ENCODE measurements at places on chromosomes 7 and 10.
A peak's percentile ranks its signal among the peaks of the same experiment; 100 is the strongest.

- DNase-seq, result no peak
Observed at GRCh38 chr7:25831062-25831691, 320.8 kb upstream of the NFE2L3 start.

DNA sequence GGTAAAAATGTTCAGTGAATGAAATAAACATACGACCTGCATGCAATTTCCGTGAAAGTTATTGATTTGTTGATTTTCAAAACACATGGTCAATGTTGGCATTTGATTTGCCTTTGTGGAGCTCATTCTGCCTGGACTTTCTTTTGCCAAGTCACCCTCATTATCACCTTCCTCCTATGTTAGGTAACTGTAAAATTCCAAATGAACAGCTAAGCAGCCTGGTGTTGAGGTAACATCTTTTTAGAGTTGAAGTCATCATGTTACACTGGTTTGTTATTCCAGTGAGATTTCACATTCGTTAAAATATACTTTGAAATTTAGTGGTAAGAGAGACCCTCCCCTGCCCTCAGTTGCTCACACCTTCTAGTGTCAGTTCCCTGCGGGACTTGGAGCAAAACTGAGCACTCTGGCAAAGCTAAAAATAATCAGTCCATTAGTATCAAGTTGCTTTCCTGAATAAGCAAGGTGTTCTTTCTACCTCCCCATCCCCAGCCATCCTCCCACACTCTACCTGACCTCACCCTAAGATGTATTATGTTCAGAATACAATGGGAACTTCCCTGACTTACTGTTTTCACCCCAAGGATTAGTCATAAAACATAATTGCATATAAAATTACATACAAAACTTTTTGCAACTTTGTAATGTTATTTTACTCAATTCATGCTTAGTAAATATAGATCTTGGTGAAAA lies 283.3 kb upstream of the SEMA3A start:
- DNase-seq, result no peak

GRCh38 chr7:117045927-117046710 lies 92.8 kb downstream of the ST7 start:
- DNase-seq, result no peak

- DNase-seq, result peak; percentile 21
Observed at GRCh38 chr10:24463611-24464426, 254.9 kb downstream of the KIAA1217 start.

DNA sequence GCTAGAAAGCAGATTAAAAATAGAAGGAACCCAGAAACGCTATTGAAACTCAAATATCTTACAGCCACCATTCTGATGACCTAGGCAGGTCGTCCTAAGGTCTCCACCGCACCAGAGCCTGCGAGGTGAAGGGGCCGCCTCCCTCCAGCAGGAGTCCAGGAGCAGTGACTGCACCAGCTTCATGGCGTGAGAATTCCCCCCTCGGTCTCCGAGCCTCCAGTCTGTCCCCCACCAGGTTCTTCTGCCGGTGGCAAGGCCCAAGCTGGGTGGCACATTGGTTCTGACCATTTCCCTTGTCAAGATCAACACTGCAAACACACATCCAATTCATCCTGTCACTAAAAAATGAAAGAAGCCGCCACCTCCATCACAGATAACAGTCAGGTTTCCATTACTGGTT lies 98.7 kb downstream of the DIP2C start:
- no peak for DNase-seq

GRCh38 chr7:11609096-11609670 lies 222.8 kb downstream of the THSD7A start:
- DNase-seq, result no peak

DNA sequence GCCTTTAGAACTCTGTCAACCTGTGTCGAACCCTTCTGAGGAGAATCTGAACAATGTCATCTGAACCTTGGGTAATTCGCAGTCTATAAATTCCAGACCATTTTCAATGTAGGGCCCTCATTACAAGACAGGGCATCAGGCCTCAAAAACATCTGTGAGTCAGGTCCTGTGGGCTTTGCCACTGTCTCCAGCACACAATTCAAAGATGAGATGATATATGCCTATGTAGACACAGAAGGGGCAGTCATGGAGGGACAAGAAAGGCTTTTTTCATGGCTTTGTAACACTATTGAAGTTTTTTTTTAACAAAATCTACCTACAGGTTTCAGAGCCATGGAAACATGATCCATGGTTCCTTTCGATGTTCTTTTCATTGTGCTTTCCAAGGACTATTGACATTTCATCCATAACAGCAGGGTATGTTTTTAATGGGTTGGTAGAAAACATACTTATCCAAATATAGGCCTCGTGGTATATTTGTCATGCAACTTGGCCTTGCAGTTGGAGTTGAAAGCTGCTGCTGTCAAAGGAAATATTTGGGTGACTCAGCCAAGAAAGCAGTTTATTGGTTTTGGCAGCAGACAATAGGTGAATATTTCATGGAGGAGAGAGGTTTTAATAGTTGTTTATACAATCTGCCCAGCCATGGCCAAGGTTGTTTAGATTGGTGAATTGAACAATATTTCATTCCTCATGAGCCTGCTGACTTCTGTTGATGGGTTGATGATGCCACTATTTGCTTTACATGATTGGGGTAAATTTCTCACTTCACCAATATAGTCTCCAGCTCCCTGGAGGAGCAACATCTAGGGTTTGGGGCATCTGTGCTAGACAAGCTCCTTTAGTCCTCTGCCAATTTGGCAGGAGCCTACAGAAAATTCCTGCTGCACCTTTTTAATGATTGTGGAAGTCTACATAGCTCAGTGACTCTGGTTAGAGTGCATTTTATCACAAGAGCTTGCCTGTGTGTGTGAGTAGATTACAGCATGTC lies 158.4 kb upstream of the TMEM72 start:
- DNase-seq, result no peak

DNA sequence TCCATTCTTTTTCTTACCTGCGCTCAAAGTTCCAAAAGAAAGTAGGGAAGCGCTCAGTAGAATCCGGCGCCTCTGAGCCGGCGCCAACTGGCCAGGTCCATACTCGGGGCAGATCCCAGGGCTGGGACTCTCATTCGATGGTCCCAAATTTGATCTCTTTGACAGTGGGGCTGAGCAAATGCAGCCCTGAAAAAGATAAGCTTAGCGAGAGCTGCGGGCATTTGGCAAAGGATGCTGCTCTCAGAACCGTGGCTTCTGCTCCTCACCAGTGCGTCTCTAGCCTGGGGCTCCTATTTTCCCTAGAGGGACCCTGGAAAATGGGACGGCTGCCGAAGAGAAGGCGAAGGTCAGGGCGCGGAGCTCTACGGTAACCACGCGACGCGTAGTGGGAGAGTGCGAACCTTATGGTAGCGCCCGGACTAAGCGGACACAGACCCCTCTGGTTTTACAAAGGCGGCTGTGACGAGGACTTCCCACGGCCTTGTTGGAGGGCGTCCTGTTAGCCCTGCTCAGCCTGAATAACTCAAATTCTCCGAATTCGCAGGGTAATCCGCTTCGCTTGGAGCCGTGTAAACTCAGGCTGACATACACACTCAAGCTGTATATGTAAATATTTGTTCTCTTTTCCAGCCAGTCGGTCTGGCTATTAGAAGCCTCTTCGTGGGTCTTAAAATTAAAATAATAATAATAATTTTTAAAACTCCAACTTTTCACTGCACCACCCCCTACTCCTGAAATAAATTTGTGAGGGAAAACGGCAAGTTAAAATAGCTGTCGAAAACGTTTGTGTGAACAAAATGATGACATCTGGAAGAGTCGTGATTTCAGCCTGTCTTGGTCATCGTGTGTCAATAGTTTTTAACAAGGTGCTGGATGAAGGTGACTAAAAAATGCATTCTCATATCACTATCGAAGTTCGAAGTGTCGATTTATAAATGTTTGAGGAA lies 869 bp upstream of the TBX20 start:
- DNase-seq, result no peak

GRCh38 chr7:20438248-20438647 lies 107.5 kb downstream of the ITGB8 start:
- DNase-seq, result no peak

DNA sequence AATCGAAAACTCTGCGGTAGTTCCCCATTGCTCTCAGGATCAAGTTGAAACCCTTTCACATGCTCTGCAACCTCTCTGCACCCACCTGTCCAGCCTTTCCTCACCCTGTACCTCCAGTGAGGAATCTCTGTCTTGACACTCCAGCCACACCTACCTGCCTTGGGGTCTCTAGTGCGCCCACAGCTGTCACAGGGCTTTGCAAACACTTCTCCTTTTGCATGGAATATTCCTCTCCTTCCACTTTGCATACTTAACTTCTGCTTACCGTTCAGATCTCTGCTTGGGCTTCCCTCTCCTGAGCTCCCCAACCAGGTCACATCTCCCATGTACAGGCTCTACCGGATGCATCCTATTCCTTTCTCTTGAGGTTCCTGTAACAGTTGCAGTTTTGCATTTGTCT lies 6.6 kb upstream of the ZYX start:
- DNase-seq, result no peak

DNA sequence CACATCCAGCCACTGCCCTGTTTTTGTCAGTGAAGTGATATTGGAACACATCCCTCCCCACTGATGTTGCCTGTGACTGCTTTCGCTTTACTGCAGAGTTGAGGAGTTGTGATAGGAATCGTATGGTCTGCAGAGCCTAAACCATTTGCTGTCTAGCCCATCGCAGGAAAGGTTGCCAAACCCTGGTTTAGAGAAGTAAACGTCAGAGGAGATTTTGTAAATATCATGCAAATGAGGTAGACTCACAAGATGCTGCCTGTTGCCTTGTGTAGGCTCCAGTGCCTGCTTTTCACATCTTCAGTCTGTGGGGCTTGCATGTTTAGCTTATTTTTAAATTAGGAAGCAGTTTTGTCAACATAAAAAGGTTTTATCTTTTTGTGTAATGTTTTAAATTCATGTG lies 107.1 kb downstream of the TRRAP start:
- no peak for DNase-seq

DNA sequence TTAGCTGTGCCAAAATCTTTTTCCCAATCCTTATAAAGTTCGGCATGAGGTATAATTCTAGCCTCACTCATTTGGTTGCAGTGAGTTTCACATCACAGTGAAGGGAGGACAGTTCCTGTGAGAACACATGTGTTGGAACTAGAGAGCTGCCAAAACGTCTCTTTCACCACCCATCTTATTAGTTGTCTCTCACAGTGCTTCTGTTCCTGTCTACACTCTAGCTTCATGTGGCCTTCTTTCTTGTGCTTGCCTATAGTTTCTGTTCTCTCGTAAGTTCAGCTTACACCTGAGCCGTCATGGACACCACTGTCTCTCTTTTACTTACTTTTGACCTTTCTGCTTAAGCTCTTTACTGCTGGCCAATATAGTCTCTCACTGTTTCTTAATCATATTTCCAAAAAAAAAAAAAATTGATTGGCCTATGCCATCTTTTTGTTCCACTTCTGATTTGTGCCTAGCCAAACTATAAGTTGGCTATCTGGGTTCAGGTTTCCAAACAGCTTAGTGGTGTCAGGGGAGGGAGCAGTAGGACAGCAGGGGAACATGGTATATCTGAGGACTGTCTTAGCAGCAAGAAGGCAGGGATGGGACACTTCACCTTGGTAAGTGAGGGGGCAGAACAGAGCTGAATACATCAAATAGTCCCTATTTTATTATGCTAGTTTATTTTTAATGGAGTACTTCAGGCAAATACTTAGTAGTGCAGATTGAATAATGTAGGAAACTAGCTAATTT lies 38.0 kb downstream of the ZNRF2 start:
- DNase-seq, result peak; percentile 57

- DNase-seq, result no peak
Observed at GRCh38 chr7:114789161-114789560, 132.7 kb upstream of the MDFIC start.

GRCh38 chr10:11808808-11809207 lies 14.3 kb upstream of the PROSER2 start:
- DNase-seq, result no peak
